Omental fat pad (tissue), 4 donors: ENCODE measurements at places on chromosomes 1 and 21. TPM values are rescaled to one million over a fixed set of nuclear protein-coding genes. Genes with fewer than 3 reads are reported as not detected.

DNA sequence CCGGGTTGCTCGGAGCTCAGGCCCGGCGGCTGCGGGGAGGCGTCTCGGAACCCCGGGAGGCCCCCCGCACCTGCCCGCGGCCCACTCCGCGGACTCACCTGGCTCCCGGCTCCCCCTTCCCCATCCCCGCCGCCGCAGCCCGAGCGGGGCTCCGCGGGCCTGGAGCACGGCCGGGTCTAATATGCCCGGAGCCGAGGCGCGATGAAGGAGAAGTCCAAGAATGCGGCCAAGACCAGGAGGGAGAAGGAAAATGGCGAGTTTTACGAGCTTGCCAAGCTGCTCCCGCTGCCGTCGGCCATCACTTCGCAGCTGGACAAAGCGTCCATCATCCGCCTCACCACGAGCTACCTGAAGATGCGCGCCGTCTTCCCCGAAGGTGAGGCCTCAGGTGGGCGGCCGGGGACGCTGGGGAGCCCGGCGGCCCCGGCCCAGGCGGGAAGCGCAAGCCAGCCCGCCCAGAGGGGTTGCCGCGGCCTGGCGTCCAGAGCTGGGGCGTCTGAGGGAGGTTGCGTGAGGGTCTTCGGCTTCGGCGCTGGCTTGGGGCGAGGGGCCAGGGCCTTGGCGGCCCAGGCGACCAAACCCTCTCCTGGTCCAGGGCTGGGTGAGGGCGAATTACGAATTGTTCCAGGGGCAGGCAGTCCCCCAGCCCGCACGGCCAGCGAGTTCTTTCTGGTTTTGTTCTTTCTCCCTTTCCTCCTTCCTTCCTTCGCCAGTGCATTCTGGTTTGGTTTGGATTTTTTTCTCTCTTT is 805 bp downstream of the SIM2 start:
- DNase-seq, result no peak

GRCh38 chr1:9626201-9626608 is 25.3 kb upstream of the PIK3CD start:
- DNase-seq, result no peak

DNA sequence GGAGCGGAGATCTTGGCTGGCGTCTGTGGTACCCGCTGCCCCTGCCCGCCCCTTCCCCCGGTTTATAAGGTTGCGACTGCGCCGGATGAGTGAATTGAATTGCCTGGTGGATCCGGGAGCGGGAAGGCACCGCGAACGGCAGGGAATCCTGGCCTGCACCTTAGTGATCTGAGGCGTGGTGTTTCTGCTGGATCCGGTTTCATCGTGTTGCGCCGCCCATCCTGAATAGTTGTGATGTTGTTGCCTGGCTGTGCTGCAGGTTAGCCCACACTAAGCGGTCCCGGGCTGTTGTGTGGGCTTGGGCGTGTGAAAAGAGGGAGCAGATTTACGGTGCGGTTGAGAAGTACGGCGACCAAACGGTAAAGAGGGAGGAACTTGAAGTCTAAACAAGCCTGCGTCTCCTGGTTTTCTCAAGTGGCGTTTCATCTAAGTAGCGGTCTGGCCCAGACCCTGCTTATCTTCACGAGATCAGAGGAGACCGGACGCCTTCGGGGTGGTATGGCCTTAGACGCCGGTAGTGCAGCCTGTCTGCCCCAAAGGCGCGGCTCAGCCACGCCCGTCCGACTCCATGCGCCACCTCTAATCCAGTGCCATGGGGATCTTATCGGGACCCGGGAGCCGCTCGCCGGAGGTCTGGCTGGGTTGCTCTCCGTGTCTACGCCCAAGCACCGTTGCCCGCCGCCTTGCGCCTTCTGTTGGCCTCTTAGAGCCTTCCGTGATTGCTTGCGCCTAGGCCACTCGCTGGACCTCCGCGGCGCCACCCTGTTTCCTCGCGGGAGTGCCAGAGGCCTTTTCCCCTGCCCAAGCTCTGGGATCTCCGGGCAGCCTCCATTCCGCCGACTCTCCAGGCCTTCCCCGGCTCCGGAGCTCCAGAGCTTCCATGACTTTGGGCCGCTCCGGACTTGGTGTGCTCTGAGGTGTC is 87.5 kb upstream of the RHOU start:
- no peak for DNase-seq

DNA sequence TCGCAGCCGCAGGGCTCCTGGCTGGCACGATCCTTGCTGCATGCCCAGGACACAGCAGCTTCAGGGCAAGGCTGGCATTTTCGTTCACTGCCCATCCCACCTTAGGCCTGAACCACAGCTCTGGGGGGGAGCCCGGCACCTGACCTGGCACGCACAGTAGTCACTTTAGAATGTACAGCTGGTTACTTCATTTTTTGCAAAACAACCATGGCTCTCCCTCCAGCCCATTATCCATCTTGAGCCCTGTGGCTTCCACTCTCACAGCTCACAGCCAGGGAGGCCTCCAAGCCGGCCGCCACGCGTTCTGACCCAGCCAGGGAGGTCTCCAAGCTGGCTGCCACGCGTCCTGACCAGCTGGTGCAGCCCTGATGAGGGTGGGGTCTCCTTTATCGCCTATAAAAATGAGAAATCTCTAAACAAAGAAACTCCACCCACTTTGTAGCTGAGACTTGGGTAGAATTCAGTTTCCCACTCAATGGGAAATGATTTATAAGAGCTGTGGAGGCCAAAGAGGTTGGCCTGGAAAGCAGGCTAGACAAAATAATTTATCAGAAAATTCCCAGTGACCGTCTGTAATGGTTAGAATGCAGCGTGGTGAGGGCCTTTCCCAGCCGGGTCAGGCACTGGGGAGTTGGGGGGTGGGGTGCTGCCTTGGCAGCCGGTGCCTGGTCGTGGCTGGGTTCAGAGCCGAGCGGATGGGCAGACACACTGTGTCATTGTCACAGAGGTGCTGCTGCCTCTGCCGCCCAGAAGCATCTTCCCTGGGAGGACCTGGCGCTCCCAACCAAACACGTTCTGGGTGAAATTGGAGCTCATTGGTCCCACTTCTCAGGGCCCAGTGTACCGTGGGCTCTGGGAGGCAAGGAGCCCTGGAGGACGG is 54.6 kb upstream of the ACTRT2 start:
- DNase-seq, result no peak

Gene LDLRAD1
- not detected for total RNA-seq

Gene L1TD1
- not detected for total RNA-seq

Gene KMO
- 1.9 TPM for total RNA-seq
